Mucosa of gallbladder (tissue), 1 donor: ENCODE measurements at places on chromosomes 7 and 10. TPM values are rescaled to one million over a fixed set of nuclear protein-coding genes. Genes with fewer than 3 reads are reported as not detected.

Gene AKR1C4
- 9.1 TPM for total RNA-seq

Gene NUTM2B
- 2.4 TPM for total RNA-seq

Gene TACR2
- 1.6 TPM for total RNA-seq

Gene GPR85
- 0.69 TPM for total RNA-seq

Gene OR2A42
- total RNA-seq: not detected

Gene RAB19
- 8.8 TPM for total RNA-seq

Gene GJD4
- total RNA-seq: not detected

Gene CYP2C19
- 188 TPM for total RNA-seq

Gene FLNC
- total RNA-seq: 236 TPM

Gene FKBP14
- total RNA-seq: 10.9 TPM

Gene SLC16A9
- total RNA-seq: 5.6 TPM

Gene TMEM229A
- 0.66 TPM for total RNA-seq

Gene UROS
- 36.1 TPM for total RNA-seq

Gene AZGP1
- total RNA-seq: 104 TPM

Gene HMX2
- total RNA-seq: 0.69 TPM

Gene NACAD
- total RNA-seq: 4.9 TPM

Gene WNT8B
- total RNA-seq: not detected

Gene TMEM178B
- total RNA-seq: 3.5 TPM

Gene ASZ1
- total RNA-seq: not detected

Gene KLHDC10
- total RNA-seq: 36.3 TPM

Gene SH3PXD2A
- 62.3 TPM for total RNA-seq

Gene PLAC9
- 8.5 TPM for total RNA-seq
